ENCODE measurements at places on chromosomes 13 and 19. TPM values are rescaled to one million over a fixed set of nuclear protein-coding genes. Genes with fewer than 3 reads are reported as not detected.

The ZNF575 gene
- 1.2 TPM for total RNA-seq

The STXBP2 gene
- 106 TPM for total RNA-seq

The CFD gene
- 0.58 TPM for total RNA-seq

The PDX1 gene
- total RNA-seq, result not detected

The ATP4B gene
- total RNA-seq, result not detected

The ZNF132 gene
- total RNA-seq, result 2.7 TPM

The ZNF66 gene
- 5.8 TPM for total RNA-seq

The ABCC4 gene
- total RNA-seq, result 36.4 TPM

The IGSF23 gene
- total RNA-seq, result not detected

The ZNF681 gene
- 0.16 TPM for total RNA-seq

DNA sequence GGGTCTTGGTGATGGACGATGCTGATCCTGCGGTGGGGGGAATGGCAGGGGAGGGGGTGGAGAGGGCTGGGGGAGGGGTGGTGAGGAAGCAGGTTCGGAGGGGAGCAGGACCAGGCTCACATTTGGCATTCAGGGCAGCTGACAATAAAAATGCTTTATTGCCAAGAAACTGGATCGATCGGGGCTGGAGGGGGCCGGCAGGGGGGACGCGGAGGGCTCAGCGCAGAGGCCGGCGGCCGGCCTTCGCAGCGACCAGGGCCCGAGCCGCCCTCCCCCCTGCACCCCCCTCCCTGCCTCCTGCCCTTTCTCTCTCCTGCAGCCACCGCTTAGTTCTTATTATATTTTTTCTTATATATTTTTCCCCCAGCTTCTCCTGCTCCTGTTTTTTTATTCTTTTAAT is 18.1 kb upstream of the POU2F2 start:
- H3K4me3 ChIP-seq, result no peak overlapping the region
- H3K27ac ChIP-seq, result no peak overlapping the region
- no peak for DNase-seq
- H3K27me3 ChIP-seq, result peaks cover 2% of the 10 kb centered on the region

DNA sequence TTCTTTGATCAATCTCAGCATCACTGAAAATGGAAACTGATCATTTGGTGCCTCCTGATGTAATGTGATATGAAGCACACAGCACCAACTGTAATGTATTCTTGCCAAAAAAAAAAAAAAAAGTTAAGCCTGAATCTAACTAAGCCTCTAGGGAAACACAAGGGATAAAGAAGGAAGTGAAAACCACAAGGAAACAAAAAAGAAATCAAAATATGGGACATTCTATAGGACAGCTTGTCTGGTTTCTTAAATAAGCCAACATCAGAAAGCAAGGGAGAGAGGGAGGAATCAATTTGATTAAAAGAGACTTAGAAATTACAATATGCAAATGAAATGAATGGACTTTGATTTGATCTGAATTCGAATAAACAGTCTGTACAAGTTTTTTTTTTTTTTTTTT is 20.6 kb upstream of the METTL21C start:
- no peaks in the 10 kb centered on the region for H3K36me3 ChIP-seq
- H3K27me3 ChIP-seq, result no peaks in the 10 kb centered on the region
- no peak for DNase-seq

GRCh38 chr13:56351041-56351440 is 789.7 kb upstream of the PRR20A start:
- H3K27ac ChIP-seq, result no peak overlapping the region
- no peak for DNase-seq
- H3K4me3 ChIP-seq, result no peak overlapping the region
- no peaks in the 10 kb centered on the region for H3K27me3 ChIP-seq
- H3K4me1 ChIP-seq, result no peaks in the 10 kb centered on the region
- no peaks in the 10 kb centered on the region for H3K36me3 ChIP-seq

- H3K27me3 ChIP-seq, result no peaks in the 10 kb centered on the region
- DNase-seq, result no peak
- no peak overlapping the region for H3K4me3 ChIP-seq
Observed at GRCh38 chr19:31174948-31175347, 174.3 kb downstream of the TSHZ3 start.

GRCh38 chr19:35320065-35320713 is 8.8 kb upstream of the CD22 start:
- H3K27ac ChIP-seq, result no peak overlapping the region
- DNase-seq, result no peak
- no peaks in the 10 kb centered on the region for H3K36me3 ChIP-seq
- H3K27me3 ChIP-seq, result no peaks in the 10 kb centered on the region
- H3K4me1 ChIP-seq, result peaks cover 32% of the 10 kb centered on the region
- H3K4me3 ChIP-seq, result no peak overlapping the region

GRCh38 chr19:11293433-11294389 is 2.2 kb upstream of the TSPAN16 start:
- H3K4me3 ChIP-seq, result peak overlapping the region; percentile 32
- H3K27me3 ChIP-seq, result no peaks in the 10 kb centered on the region
- no peak overlapping the region for H3K27ac ChIP-seq
- DNase-seq, result peak; percentile 59

DNA sequence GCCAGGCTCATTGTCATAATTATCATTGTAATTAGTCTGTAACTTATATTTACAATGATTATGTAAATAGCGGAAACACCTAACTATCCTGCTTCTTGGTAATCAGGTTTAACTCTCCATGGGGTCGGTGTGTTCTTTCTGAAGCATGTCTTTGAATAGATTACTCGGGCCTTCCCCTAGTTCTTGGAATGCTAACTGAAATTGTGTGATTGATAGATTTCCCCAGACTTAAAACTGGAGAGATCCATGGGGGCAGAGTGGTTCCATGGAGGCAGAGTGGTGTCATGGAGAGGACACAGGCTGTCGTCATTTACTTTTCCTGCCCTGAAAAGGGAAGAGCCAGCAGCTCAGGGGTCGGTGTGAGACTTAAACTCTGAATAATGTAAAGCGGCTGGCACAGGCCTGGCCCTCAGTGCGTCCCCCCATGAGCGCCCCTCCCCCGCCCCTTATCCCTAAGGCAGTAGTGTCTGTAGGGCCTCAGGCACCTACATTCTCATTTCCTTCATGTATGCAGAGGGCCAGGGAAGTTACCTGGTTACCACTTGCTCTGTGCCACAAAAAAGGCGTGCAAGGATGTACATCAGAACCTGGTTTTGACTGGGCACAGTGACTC is 225.1 kb downstream of the TM9SF2 start:
- no peak for DNase-seq
- H3K36me3 ChIP-seq, result no peaks in the 10 kb centered on the region
- H3K4me3 ChIP-seq, result no peak overlapping the region
- H3K27me3 ChIP-seq, result no peaks in the 10 kb centered on the region
- no peak overlapping the region for H3K27ac ChIP-seq
- H3K4me1 ChIP-seq, result peaks cover 6% of the 10 kb centered on the region

GRCh38 chr19:55959996-55960675 is 12.5 kb downstream of the NLRP8 start:
- H3K27ac ChIP-seq, result no peak overlapping the region
- no peaks in the 10 kb centered on the region for H3K4me1 ChIP-seq
- no peak for DNase-seq
- no peak overlapping the region for H3K4me3 ChIP-seq
- H3K27me3 ChIP-seq, result no peaks in the 10 kb centered on the region
- no peaks in the 10 kb centered on the region for H3K36me3 ChIP-seq

DNA sequence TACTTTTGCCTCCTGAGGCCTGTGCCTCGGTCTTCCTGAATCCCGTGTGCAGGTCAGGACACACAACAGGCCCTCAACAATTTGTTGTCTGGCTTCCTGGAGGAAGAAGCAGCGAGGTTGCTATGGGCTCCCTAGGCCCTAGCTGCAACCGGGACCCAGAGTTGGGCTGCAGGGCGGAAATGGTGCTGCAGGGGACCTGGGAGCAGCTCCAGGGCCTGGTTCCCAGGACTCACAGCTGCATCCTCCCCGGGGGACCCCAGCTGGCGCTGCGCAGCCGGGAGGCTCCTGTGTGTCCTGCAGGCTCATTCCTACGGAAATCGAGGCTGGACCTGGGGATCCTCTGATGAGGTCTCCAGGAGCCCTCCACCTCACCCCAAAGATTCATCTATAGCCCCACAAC is 999 bp upstream of the TNFAIP8L1 start:
- DNase-seq, result no peak
- no peaks in the 10 kb centered on the region for H3K27me3 ChIP-seq
- peak overlapping the region; percentile 67 for H3K27ac ChIP-seq
- H3K36me3 ChIP-seq, result no peaks in the 10 kb centered on the region
- peaks cover 14% of the 10 kb centered on the region for H3K4me1 ChIP-seq
- H3K4me3 ChIP-seq, result no peak overlapping the region

- H3K36me3 ChIP-seq, result no peaks in the 10 kb centered on the region
- no peak overlapping the region for H3K4me3 ChIP-seq
- no peaks in the 10 kb centered on the region for H3K27me3 ChIP-seq
- H3K4me1 ChIP-seq, result no peaks in the 10 kb centered on the region
- H3K27ac ChIP-seq, result no peak overlapping the region
- no peak for DNase-seq
Observed at GRCh38 chr19:11806354-11807098, 7.5 kb upstream of the ZNF440 start.

- peaks cover 9% of the 10 kb centered on the region for H3K27me3 ChIP-seq
- DNase-seq, result no peak
- no peaks in the 10 kb centered on the region for H3K36me3 ChIP-seq
- H3K4me3 ChIP-seq, result peak within 1 kb of the TSS; percentile 55
- H3K27ac ChIP-seq, result no peak within 1 kb of the TSS
Observed at GRCh38 chr19:5340637-5341447, at the start of gene PTPRS. Gene PTPRS (minus strand): TSS chr19:5340812. CDS start chr19:5286140, 54,672 bp downstream.

DNA sequence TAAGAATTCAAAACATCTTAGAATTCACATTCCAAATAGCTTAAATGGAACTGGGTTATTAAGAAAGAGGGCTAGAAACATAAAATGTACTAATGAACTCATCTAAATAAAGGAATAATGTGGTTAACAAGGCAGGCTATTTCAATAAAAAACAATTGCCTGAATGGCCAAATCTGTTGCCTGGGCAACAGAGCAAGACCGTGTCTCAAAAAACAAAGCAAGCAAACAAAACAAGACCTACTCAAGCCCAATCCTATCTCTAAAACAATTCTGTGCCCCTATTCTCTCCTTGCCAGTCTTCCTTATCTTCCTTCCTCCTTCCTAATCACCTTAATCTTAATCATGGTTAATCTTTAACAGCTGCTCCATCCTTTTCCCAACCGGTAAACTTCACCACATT is 12.1 kb downstream of the IGFL1 start:
- no peaks in the 10 kb centered on the region for H3K36me3 ChIP-seq
- no peak for DNase-seq
- no peaks in the 10 kb centered on the region for H3K27me3 ChIP-seq
- H3K4me1 ChIP-seq, result no peaks in the 10 kb centered on the region
- H3K4me3 ChIP-seq, result no peak overlapping the region
- H3K27ac ChIP-seq, result no peak overlapping the region

- no peak for DNase-seq
- peaks cover 11% of the 10 kb centered on the region for H3K27me3 ChIP-seq
- H3K27ac ChIP-seq, result no peak overlapping the region
Observed at GRCh38 chr13:50126993-50127725, 111.9 kb downstream of the KCNRG start.

DNA sequence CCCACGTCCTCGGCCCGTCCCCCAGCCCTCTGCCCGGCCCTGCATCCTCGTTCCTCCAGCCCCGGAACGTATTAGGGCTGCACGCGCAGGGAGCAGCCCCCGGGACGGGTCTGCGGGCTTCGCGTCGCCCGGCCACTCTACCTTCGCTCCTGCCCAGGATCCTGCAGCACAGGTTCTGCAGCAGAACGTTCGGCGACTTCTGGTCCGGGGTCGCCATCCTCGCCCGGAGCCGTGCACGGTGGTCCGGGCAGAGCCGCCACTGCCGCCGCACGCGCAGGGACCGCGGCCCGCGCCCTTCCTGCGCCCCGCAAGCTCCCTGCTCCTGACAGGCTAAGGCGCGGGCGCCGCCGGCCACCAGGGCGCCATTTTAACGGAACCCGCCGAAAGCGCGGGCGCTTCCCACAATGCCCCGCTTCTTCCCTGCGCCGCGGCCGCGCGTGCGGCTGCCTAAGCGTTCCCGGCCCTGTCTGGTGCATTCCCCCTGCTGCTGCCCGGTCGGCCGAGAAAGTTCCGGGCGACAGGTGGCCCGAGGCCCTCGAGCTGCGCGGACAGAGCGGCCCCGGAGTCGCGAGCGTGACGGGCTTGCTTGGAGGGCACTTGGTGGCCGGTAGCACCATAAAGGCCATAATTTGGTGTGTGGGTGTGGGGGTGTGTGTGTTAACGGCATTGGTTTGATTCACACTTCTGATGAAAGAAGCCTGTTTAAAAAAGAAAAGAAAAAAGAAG is at the start of gene TUBGCP3:
TUBGCP3 (minus strand) TSS at position 390 of the 726 bp plus-strand sequence; CDS start at position 217, 173 bp downstream.
- no peak for DNase-seq
- no peaks in the 10 kb centered on the region for H3K36me3 ChIP-seq
- H3K27me3 ChIP-seq, result no peaks in the 10 kb centered on the region
- H3K4me1 ChIP-seq, result peaks cover 11% of the 10 kb centered on the region
- H3K4me3 ChIP-seq, result peak within 1 kb of the TSS; percentile 93

DNA sequence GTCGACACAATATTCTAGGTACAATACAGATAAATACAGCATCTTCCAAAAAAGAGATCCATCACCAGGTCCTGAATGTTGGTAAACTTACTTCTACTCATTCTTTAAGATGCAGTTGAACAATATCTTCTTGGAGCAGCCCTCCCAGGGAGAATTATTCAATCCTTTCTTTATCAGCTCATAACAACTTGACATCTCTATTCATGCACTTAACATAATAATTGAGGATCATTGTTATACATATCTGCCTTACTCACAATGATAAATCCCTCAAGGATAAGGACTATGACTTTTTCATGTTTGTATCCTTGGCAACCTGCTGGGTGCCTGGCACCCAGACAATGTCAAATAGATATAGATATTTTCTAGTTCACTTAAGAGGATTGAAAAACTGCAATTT is 219.5 kb downstream of the POU4F1 start:
- no peaks in the 10 kb centered on the region for H3K27me3 ChIP-seq
- H3K4me3 ChIP-seq, result no peak overlapping the region
- H3K36me3 ChIP-seq, result no peaks in the 10 kb centered on the region
- no peaks in the 10 kb centered on the region for H3K4me1 ChIP-seq
- H3K27ac ChIP-seq, result no peak overlapping the region

- no peaks in the 10 kb centered on the region for H3K27me3 ChIP-seq
- H3K36me3 ChIP-seq, result no peaks in the 10 kb centered on the region
- H3K4me1 ChIP-seq, result no peaks in the 10 kb centered on the region
- no peak overlapping the region for H3K4me3 ChIP-seq
Observed at GRCh38 chr13:40130871-40131636, 475.6 kb downstream of the COG6 start.

- no peaks in the 10 kb centered on the region for H3K4me1 ChIP-seq
- H3K4me3 ChIP-seq, result no peak overlapping the region
- H3K27ac ChIP-seq, result no peak overlapping the region
- DNase-seq, result no peak
Observed at GRCh38 chr13:36673352-36673751, 468 bp upstream of the SERTM1 start.

GRCh38 chr19:5041168-5041912 is 72.4 kb downstream of the KDM4B start:
- DNase-seq, result no peak
- H3K4me1 ChIP-seq, result no peaks in the 10 kb centered on the region
- H3K27ac ChIP-seq, result no peak overlapping the region
- no peak overlapping the region for H3K4me3 ChIP-seq

DNA sequence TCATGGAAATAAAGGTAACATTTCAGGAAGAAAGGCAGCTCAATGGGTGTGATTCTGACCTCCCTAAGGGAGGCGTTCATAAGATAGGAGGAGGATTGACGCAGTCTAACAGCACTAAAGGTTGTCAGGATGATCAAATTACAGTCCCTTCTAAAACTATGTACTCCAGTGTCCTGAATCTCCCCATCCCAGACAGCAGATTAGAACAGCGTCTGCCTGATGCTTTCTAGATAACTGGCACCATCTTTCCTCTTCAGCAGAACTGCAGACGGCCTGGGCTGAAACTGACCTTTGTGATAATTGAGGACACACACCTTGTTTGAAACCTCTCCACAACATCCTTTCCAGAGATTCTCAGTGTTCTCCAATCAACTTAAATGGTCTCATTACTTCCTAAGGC is 25.5 kb upstream of the SACS start:
- H3K27ac ChIP-seq, result no peak overlapping the region
- peaks cover 34% of the 10 kb centered on the region for H3K4me1 ChIP-seq
- no peak for DNase-seq
- H3K27me3 ChIP-seq, result no peaks in the 10 kb centered on the region
